ENCODE measurements at places on chromosomes 7 and 10.

DNA sequence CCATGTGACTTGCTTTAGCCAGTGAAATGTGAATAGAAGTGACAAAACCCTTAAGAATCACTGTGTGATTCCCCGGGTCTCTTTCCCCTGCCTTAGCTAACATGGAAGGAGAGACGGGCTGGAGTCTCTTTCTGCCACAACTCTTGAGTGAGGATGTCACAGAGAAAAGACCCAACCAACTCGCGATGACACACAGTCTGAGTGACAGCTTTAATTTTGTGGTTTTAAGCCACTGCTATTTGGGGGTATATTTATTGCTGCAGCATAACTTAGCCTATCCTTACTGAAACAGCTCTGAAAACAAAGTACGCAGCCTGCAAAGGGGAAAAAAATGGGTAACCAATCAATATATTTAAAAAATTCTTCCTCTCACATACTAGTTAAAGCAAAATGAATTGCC lies 319.4 kb downstream of the CALN1 start:
- DNase-seq = no peak

DNA sequence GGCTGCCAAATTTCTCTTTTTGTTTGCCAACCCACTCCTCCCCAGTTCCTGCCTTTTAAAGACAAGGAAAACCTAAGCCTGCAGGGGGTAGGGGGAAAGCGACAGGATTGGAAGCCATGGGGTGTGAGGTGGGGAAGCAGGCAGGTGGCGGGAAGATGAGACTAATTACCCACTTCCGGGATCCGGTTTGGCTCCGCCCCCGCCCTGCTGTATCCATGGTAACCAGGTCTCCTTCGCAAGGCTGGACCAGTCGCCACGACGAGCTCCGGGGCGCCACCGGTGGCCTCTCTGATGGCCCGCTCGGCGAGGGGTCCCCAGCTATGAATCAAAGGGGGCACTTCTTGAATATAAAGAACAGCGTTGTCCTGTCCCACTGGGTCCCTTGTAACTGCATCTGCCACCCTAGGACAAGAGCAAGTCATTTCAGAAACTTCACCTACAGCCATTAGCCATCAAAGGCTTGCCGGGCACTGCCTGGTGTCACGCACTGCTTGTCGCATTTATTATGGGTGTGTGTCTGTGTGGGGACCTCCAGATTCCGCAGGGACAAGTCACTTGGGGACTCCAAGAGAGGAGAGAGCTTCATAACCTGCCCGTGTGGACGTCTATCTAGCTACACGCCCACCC lies 55.4 kb upstream of the LMTK2 start:
- DNase-seq = peak; percentile 4

- DNase-seq = no peak
These were observed 332.0 kb downstream of the NXPH1 start for GRCh38 chr7:8765374-8765773.

DNA sequence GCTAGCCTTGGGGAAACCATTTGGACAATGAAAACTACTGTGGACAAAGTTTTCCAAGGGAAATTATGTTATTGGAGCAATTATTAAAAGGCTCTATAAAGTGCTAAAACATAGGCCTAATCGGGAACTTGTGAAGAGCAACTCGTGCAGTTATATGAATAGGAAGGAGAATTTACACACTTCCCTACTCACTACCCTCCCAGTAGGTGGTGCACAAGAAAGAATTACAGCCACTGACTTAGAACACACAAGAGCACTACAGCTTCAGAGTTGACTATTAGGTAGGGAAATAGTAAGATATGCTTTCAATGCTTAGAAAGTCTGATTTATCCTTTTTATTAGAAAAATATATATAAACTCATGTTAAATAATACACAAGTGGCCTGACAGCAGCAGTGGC lies 47.2 kb downstream of the GSAP start:
- no peak for DNase-seq

DNA sequence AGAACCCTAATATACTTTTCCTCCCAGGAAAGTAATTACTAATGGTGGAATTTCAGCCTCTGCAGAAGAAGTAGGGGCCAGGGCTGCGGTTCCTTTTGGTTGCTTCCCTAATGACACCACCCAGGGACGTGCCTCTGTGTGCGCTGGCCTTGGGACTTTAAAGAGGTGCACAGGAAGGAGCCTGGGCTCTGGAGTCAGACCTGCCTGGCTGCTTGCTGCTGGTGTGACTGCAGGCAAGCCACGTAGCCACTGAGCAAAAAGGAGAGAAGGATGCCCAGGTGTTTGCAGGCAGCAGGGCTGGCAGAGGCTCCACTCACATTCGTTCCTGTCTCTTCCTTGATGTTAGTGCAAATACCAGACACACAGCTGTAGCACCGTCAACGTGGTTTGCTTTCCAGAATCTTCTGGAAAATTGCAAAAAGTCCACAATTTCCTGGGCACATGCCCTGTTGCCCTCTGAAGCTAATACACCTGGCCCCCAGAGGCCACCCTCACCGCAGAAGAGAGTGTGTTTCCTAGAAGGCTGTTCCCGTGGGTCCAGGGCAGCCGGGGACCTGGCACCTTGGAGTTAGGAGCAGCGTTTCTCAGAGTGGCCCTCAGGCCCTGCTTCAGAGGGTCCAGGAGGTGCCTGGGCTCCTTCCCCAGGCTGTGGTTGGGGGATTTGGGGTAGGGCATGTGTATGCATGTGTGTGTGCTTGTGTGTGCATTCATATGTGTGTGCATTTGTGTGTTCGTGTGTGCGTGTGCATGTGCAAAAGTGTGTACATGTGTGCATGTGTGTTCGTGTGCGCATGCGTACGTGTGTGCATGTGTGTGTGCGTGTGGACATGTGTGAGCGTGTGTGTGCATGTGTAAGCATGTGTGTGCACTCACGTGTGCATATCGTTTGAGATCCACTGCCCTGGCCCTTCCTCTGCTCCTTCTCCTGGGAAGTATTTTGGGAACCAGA lies 12.8 kb upstream of the PRKAG2 start:
- DNase-seq = no peak

GRCh38 chr10:79547973-79548372 lies 12.2 kb downstream of the SFTPA2 start:
- no peak for DNase-seq

DNA sequence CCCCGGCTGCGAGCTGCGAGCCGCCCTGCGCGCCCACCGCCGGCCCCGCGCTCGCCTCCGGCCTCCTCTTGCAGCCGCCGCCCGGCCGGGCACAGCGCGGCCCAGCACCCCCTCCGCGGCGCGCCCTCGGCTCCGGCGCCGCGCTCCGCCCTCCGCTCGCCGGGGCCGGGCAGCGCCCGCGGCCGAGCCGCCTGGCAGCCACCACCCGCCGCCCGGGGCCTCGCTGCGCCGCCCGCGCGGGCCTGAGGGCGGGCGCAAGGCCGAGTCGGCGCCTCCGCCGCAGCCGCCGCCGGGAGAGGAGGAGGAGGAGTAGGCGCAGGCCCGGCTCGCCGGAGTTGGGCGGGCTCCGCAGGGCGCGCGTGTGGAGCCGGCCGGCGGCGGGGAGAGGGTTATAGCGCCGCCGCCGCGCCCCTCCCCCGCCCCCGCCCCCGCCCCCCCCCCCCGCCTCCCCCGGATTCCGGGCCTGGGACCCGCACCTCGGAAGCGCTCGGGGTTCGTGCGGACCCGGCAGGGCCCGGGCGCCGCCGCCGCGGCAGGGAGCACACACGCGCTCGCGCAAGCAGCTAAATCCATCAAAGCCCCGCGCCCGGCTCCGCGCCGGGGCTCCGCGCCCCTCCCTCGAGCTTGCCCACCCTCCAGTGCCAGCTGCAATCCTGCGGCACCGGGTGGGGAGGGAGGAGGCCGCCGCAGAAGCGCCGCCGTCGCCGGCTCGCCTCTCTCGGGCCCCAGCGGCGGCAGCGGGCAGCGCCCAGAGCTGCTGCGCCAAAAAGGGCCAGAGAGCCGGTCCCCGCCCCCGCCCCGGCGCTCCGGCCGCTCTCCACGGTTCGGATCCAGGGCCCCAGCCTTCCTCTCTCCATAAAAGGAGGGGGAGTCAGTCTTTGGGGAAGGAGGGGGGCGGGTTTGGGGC lies at the start of gene PDGFA:
Gene PDGFA, minus strand, starts transcription at position 363 of the 907 bp plus-strand sequence. CDS start 845 bp downstream, outside the sequence.
- DNase-seq = no peak

DNA sequence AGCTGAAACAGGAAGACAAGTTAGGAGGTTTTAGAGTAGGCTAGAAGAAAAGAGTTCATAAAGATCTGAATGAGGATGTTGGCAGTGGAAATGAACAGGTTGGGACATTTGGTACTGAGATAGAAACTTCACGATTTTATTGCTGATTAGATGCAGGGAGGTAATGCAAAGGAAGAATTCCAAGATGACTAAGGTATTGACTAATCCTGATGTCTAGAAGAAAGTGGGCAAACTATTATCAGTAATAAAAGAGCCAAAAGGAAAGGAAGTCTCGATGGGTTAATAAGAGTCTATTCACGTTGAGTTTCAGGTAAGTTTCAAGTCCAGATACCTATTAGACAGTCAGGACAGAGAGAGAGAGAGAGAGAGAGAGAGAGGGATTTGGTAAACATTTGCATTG lies 631.3 kb upstream of the LRRTM3 start:
- DNase-seq = no peak

DNA sequence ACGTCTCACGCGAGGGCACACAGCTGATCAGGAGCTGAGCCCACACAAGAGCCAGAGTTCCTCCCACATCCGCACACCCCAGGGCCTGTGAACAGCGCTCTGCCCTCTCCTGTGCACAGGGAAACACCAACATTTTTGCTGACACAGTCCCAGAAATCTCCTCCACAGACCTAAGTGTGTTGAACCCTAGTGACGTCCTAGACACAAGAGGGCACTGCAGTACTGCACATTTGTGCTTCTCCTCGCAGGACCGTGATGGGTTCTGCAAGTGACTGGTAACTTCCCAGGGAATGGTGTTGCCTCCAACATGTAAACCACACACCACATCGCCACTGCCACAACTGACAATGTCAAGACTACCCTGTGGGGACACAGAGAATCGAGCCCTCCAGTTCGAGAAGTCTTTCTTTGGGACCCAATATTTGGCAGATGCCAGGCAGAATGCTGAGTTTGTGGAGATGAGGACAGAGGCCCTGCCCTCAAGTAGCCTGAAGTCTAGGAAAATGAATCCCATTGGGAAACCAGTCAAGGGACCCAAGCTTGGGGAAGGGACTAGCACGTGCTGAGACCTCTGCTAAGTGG lies 170.3 kb downstream of the PAXIP1 start:
- DNase-seq = no peak

GRCh38 chr7:17292843-17293242 lies 5.6 kb upstream of the AHR start:
- no peak for DNase-seq

- no peak for DNase-seq
These were observed 16.2 kb downstream of the RPS24 start for GRCh38 chr10:78049851-78050250.

- DNase-seq = no peak
These were observed 57.0 kb downstream of the SHTN1 start for GRCh38 chr10:116947841-116948529.

GRCh38 chr7:34756025-34756437 lies 98.0 kb downstream of the NPSR1 start:
- no peak for DNase-seq

- DNase-seq = no peak
These were observed 106.1 kb downstream of the ICA1 start for GRCh38 chr7:8155836-8156235.

- no peak for DNase-seq
These were observed 41.4 kb downstream of the PWWP2B start for GRCh38 chr10:132438091-132439024.

GRCh38 chr7:143848192-143848591 lies 53.8 kb downstream of the TCAF1 start:
- DNase-seq = no peak

- DNase-seq = no peak
These were observed 137.1 kb downstream of the OAT start for GRCh38 chr10:124281666-124282065.

GRCh38 chr7:2573761-2574160 lies 15.0 kb downstream of the IQCE start:
- DNase-seq = no peak
